ENCODE measurements at places on chromosomes 6 and 20.

GRCh38 chr6:156832231-156832647 is 55.1 kb downstream of the ARID1B start:
- no peak for DNase-seq

DNA sequence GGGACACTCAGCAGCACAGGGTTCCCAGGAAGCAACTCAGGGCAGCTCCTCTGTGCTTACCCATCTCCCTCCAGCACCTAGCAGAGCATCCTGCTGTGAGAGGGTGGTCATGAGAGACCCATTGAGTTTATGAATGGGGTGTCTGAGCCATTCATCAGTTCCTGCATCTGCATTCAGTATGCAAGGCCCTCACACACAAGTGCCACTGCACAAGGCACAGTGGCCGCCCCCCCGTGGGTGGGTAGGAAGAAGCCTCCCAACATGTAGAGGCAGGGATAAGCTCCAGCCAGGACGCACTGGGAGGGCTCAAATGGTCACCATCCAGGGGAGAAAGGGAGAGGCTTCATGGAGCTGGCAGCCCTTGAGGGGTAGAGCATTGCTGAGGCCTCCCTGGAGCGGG is 43.0 kb downstream of the FOXP4 start:
- no peak for DNase-seq

GRCh38 chr6:128422871-128423270 is 97.5 kb downstream of the PTPRK start:
- DNase-seq = no peak

DNA sequence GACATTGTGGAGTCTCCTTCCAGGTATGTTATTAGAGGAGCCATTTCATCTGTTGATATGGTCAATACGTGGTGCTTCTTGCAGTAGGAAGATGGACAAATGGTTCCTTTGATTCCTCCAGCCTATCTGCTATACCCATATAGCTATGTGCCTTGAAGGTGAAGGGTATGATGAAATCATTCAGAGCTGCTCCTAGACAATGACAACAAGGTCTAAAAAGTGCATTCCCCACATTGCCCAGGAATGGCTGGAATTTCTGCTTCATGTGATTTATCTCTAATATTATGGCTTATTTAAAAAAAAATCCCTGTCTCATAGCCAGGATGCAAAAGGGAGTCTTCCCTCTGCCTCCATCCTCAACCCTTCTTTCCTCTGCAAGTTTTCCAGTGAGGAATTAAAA is 14.1 kb downstream of the DAAM2 start:
- no peak for DNase-seq

DNA sequence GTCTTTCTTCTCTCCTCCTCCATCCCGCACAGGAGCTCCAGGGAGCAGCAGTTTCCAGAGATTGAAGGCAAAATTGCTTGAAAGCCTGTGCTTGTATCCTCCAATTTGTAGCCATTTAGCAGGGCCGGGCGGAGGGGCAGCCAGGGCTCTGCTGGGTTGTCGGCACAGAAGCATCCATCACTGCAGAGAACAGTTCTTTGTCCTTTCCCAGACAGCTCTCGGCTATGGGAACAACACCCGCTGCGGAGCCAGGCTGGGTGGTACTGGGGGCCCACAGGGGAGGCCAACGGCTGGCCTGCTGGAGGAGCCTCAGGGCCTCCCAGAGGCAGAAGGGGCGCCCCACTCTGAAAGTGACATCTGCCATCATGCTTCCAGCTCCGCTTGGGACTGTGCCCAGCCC is 7.8 kb downstream of the HRH3 start:
- DNase-seq = no peak

GRCh38 chr6:159946912-159947311 is 22.0 kb upstream of the IGF2R start:
- no peak for DNase-seq

GRCh38 chr6:35550437-35550836 is 37.7 kb upstream of the TULP1 start:
- DNase-seq = no peak
